Right ventricle myocardium superior (tissue), 1 donor: ENCODE measurements at places on chromosomes 16 and 17. TPM values are rescaled to one million over a fixed set of nuclear protein-coding genes. Genes with fewer than 3 reads are reported as not detected.

The GJC1 gene
- 16.1 TPM for total RNA-seq

The CCT6B gene
- 1.8 TPM for total RNA-seq

The HNF1B gene
- total RNA-seq = not detected

The SLC12A3 gene
- total RNA-seq = not detected

The AIPL1 gene
- total RNA-seq = not detected

The ABHD15 gene
- 7.0 TPM for total RNA-seq

The RAC3 gene
- total RNA-seq = 0.97 TPM

The PABPN1L gene
- total RNA-seq = not detected

The CCDC200 gene
- not detected for total RNA-seq

DNA sequence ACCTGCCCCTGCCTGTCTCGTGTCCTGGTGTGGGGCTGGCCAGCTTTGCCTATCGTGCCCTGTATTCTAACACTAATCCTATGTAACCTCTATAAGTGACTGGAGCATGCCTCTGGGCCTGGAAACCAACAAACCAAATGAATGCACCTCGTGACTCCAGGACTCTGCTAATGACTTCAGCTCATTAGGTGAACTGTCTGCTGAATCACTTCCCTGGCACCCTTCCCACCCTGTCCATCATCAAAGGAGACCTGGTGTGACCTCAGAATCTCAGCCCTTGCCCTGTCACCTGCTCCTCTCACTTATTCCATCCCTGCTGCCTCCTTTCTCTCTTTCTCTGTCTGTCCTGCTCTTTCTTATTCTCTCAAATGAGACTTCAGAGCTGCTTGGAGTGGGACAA, 322.4 kb downstream of the CBLN1 start:
- DNase-seq = no peak

GRCh38 chr17:42579794-42580551, 2.4 kb upstream of the PSMC3IP start:
- DNase-seq = no peak

DNA sequence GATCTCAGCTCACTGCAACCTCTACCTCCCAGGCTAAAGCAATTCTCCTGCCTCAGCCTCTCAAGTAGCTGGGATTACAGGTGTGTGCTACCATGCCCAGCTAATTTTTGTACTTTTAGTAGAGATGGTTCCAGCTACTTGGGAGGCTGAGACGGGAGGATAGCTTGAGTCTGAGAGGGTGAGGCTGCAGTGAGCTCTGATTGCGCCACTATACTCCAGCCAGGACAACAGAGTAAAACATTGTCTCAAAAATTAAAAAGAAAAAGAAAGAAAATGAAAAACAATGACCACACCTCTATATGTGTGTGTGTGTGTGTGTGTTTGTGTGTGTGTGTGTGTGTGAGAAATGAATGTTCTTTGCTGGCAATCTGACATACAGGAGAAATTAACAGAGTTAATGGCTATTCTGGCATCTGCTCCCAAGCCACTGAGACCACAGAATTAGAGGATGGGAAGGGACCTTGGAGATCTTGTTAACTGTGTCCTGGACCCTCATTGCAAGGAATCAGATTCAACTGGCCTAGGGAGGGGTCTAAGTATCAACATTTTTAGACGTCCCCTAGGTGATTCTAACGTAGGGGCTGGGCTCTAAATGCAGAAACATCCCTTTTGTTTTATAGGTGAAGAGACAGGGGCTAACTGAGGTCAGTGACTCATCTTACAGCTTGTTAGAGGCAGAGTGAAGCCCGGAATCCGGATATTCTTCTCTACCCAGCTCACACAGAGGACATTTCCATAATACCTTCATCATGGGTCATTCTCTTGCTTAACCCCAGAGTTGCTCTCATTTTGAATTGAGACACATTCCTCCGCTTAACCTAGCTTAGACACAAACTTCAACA, 16.4 kb upstream of the MARCHF10 start:
- no peak for DNase-seq

- DNase-seq = peak; percentile 58
Observed at GRCh38 chr16:3861808-3862451, 18.6 kb downstream of the CREBBP start.

- DNase-seq = peak; percentile 80
Observed at GRCh38 chr16:80058214-80058613, 457.7 kb upstream of the MAF start.

DNA sequence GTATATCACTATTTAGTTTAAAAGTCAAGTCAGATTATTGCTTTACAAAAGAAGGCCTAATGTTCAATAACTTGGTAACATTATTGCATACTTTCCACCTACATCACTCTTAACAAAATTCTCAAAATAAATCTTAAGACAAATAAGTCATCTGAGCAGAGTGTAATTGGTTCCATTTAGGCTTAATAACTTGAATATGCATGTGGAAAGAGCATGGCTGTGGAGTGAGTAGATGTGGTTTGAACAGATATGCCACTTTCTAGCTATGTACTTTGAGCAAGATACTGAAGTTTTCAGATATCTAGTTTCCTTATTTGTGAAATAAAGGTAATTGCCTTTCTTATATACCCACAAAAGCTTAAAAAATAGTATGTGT, 6.7 kb upstream of the EVI2A start:
- no peak for DNase-seq

DNA sequence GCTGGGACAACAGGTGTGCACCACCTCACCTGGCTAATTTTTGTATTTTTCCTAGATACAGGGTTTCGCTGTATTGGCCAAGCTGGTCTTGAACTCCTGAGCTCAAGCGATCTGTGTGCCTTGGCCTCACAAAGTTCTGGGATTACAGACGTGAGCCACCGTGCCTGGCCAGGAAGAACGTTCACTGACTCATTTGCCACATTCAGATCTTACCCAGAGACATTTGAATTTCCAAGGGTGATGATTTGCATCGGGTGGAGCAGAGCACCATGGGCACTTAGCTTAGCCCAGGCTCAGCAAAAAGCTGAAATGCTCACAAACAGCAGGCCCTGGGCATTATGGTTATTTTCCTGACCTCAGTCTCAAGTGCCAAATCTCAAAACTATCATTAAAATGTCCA, 14.5 kb upstream of the ADORA2B start:
- no peak for DNase-seq

- DNase-seq = peak; percentile 67
Observed at GRCh38 chr16:49575346-49576172, 202.0 kb downstream of the C16orf78 start.

GRCh38 chr17:41621916-41622315, 2.5 kb downstream of the KRT17 start:
- no peak for DNase-seq

DNA sequence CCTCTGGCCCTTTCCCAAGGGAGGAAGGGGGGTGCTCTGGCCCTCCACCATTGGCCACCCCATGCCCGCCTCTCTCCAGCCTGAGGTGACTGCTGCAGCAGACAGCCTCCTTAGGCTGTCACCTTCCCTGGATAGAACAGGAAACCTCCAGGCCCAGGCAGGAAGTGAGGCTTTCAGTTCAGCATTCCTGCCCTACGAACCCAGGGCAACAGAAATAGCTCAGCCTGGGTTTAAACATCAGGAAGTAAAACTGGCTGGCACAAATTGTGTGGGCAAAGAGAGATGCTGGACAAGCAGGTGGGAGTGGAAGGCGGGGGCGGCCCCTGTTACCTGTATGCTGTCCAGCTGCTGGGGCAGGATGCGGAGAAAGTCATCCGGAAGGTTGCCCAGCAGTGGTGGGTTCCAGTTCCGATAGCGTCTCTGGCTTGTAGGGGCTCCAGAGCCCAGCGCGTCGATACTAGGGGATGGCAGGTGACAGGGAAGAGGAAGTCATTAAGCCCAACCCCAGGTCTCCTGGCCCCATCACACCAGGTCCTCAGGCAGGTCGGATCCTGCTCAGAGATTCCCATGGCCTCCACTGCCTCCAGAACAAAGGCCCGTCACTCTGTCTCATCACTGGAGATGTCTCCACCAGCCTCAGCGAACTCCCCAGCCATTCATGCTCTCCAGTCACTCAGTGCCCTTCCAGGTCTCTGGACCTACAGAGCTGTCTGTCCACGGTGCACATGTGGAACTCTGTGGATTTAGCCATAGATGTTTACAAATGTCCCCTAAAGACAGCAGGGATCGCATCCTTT, 23.6 kb upstream of the MRPS23 start:
- DNase-seq = no peak

- no peak for DNase-seq
Observed at GRCh38 chr17:43373356-43373755, 25.4 kb upstream of the ARL4D start.

GRCh38 chr17:37447641-37448040, 41.0 kb downstream of the TADA2A start:
- no peak for DNase-seq

DNA sequence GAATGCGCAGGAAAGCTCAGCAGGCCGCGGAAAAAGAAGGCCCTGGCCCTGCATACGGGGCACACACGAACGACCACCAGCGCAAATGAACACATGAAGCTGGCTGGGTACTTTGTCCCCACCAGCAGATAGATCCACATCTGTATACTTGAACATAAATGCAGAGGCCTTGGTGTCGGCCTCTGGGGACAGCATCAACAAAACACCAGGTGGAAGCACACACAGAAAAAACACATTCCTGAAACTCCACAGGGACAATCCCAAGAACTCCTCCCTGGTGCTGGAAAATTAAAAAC, 606 bp upstream of the ZBTB4 start:
- no peak for DNase-seq

- DNase-seq = no peak
Observed at GRCh38 chr17:54867634-54868033, 33.0 kb upstream of the TOM1L1 start.
